ENCODE measurements at places on chromosomes 4 and X.

DNA sequence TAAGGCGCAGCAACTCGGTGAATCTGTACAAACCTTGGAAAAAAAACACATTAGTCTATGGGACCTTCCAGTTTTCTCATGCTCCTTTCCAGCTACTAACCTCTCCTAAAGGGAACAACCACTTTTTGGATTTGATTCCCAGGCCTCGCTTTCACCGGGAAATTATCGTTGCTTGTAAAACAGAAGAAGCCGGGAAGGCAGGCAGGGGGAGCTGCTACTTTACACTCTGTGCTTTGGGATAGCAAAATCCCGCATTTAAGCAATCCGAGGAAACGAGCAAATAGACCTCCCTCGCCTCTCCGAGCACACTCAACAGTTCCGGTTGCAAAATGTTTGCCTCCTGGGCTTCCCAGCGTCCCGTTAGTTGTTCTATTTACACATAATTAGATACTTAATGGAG lies 1.2 kb downstream of the CD38 start:
- peak; percentile 84 for ATAC-seq

DNA sequence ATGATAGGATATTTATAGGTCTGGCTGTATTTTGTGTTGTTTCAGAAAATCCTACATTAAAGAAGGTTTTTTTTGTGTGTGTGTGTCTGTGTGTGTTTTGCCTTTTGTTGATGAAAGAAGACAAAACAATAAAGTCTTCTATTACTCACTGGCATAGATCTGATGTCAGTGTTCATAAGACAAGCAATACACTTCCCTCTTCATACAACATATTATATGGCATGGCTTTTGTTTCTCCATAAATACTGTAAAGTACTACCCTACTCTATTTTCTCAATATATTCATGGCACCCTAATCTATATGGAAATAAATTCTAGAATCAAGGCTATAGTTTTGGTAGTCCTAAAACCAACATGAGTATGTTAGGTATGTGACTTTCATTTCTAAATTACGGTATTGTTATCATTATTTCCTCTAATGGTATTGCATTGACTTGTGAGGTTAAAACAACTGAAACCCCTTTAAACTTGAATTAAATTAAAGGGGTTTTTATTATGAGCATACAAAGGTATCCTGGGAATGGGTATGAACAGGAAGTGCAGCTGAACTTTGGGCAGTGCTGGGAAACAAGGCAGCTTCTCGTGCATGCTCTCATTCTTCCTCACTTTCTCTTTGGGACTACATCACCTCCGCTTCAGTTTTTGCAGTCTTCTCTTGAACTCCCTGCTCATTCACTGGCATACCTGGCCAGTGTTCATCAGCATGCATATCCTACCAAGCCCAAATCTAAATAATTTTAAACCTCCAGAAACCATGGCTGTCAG lies 70.5 kb upstream of the PRSS48 start:
- no peak for ATAC-seq

DNA sequence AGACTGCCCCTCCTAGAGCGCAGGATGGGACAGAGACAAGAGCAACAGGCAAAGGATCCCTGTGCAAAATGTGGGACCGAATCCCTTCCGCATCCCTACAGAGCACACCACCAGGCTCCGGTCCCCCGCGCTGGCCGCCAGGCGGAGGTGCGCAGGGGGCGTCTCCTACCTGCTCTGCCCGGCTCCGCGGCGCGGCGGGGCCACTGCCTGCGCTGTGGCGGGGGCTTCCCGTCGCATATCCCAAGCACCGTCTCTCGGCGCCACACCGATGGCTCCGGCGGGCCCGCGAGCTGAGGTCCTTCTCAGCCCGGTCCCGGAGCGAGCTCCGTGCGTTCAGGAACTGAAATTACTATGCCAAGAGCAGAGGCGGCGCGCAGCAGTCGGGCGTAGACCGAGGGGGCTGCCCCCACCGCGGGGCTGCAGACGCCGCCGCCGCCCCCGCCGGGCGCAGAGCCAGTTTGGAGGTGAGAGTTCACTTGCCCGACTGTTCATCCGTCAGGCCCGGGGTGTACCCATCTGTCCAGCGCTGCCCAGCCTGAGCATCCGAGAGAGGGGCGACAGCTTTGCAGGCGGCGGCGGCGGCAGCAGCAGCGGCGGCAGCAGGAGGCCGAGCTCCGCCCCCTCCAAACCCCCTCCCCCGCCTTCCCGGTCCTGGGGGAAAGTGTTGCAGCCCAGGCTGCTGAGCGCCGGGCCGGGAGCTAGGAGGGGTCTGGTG lies at the start of gene GPRIN3:
GPRIN3 (minus strand) TSS at position 355 of the 715 bp plus-strand sequence. CDS start 57,690 bp downstream, outside the sequence.
- ATAC-seq = peak; percentile 91

DNA sequence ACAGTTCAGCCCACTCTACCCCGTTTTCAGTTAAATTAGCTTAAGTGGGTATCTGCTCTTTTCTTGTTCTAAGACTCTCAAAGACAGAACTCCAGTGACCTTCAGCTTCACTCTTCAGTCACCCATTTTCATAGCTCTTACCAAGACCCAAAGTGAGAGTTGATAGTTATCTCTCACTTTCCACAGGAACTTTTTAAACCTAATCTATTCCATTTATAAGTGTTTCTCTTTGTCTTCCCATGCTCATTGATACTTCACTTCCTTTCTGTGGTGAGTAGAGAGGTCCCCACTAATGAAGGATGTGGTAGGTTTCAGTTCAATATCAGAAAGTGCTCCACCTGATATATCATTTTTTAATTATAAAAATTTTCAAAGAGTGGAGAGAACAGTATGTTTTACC lies 33.4 kb downstream of the COX18 start:
- ATAC-seq = no peak

DNA sequence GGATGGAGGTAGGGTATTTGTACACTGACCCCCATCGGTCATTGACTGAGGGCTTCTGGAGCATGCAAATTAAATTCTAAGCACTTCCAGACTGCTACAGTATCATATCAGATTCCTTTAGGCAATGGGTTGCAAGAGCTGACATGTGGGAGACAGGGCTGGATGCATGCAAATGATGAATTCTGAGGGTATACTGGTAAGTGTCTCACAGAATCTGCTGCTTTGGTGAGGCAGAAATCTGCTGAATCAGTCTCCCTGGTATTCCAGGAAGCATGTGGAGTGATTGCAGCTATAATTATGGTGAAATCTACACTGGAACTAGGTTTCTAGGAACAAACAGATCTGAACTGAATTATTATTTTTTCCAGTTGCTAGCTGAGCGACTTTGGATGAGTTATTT lies 684.9 kb upstream of the MAGEB2 start:
- ATAC-seq = peak; percentile 91

DNA sequence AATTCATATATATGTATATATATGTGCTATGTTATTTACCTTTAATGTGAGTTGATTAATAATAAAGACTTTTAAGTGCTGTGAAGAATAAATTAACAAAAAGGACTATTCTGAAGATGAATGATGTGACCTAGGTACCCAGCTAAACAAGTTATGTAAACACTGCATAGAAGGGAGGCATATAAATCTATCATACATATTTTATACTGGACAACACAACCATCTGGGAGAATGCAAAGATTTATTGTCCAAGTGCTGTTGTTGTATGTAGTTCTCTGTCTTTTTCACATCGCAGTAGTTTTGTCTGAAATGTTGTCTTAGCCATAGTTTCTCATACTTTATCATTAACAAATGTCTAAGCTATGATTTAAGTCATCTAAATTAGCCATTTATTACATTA lies 337.6 kb downstream of the PCDH18 start:
- ATAC-seq = no peak

DNA sequence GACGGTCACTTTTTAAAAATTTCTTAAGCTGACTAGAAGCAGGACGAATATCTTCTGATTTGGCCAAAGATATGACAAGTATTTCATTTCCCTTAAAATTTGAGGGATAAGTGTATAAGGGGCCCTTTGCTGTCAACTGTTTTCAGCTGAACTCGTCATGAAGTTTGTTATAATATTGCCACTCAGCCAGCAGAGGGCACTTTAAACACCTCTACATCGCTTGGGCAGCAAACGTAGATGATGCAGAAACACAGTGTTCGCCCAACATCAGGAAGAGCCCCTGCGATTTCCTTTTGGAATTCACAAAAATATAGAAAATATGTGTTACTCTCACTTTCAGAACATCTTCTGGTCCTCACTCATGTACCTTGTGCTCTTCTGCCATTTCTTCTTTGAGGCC lies 435.7 kb upstream of the FMR1 start:
- no peak for ATAC-seq
